ENCODE measurements at places on chromosomes 3 and 15. TPM values are rescaled to one million over a fixed set of nuclear protein-coding genes. Genes with fewer than 3 reads are reported as not detected.

DAZL gene
- total RNA-seq: not detected

LXN gene
- 301 TPM for total RNA-seq

LMCD1 gene
- 24.8 TPM for total RNA-seq

LRRC34 gene
- 1.2 TPM for total RNA-seq

SERPINI2 gene
- total RNA-seq: not detected

DNA sequence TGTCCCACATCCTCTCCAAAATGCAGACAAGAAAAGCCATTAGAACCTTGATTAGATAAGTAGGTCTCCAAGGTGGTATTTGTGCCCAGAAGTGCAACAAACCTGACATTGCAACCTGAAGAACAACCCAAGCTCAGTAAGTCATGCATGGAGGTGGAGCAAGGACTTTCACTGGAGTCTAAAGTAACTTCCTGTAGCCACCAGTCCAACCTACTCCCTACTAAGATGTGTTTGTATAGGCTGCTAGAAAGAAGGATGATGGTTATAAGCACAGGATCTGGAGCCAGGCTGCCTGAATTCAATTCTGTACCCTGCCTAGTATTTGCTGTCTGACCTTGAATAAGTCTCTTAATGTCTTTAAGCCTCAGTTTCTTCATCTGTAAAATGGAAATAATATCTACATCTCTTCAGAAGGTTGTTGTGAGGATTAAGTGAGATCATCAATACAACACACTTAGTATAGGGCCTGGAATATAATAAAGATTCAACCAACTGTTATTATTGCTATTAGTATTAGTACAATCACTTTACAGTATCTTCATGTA, 32.3 kb downstream of the HDC start:
- no peak for DNase-seq

RPLP1 gene
- 2,076 TPM for total RNA-seq

GRCh38 chr3:16365491-16366128, 100.6 kb downstream of the OXNAD1 start:
- DNase-seq: no peak

GRCh38 chr15:101451266-101451799, 38.2 kb downstream of the PCSK6 start:
- no peak for DNase-seq

- DNase-seq: no peak
Measured at GRCh38 chr3:186976837-186977750, 46.8 kb downstream of the ST6GAL1 start.

DNA sequence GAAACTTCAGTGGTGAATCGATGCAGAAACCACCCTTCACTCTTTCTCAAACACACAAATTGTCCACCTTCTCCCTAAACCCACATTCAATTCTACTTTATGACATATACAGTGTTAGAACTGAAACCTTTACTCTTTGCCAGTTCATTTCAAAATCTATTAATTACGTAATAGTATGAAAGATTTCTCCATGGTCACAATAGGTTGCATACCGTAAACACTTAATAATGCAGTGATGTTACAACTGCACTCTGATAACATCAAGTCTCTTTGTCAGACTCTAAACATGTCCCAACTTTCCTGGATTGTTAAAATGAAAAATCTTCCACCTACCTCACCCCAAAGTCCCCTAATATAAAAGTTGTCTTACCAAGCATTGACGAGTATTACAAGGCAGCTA, 111.8 kb upstream of the PROK2 start:
- DNase-seq: no peak

- DNase-seq: no peak
Measured at GRCh38 chr3:54917862-54918261, 10.0 kb downstream of the LRTM1 start.

TMEM212 gene
- total RNA-seq: not detected

DNA sequence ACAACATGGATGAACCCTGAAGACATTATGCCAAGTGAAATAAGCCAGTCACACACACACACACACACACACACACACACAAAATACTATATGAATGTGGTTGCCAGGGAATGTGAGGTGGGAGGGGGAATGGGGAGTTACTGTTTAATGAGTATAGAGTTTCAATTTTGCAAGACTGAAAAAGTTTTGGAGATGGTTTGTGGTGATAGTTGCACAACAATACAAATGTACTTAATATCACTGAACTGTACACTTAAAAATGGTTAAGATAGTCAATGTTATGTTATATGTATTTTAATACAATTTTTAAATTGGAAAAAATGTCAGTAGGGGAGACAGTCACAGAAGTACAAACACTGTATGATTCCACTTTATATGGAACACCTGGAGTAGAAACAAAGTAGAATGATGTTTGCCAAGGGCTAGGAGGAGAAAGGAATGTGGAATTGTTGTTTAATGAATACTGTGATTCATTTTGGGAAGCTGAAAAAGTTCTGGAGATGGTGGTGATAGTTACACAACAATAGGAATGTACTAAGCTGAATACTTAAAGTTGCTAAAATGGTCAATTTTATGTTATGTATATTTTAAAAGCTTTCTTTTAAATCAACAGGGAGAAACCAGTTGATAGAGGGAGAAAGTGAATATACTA, 76.6 kb downstream of the RPL39L start:
- no peak for DNase-seq

- DNase-seq: no peak
Measured at GRCh38 chr15:84836844-84837243, 19.7 kb downstream of the ALPK3 start.

Measured in Panc1 (cell line).